ENCODE measurements at places on chromosomes 6 and 20.
A peak's percentile ranks its signal among the peaks of the same experiment; 100 is the strongest.

GRCh38 chr6:40713002-40713719, 126.0 kb upstream of the LRFN2 start:
- no peak for DNase-seq

- DNase-seq: no peak
Observed at GRCh38 chr6:54865091-54865631, 18.6 kb downstream of the FAM83B start.

DNA sequence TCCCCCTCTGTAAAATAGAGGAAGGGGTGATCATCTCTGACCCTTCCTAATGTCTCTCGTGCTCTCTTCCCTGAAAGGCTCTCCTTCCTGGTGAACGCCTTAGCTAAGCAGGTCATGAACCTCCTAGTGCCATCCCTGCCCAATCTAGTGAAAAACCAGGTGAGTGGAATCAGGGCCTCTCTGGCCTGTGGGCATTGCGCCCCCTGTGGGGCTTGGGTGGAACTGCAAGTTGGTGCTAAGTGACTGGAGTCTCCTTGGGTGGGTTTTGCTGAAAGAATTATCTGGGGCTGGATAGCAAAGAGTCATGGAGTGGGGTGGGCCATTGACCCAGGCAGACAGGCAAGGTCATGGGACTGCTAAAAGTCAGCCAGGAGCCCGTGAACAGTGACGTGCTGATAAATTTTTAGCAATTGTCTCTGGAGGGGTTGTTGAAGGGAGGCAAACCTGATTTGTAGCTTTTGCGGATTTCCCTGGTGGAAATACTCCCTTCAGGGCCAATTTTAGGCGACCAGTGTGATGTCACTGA, 8.9 kb downstream of the BPIFB1 start:
- DNase-seq: peak; percentile 61

DNA sequence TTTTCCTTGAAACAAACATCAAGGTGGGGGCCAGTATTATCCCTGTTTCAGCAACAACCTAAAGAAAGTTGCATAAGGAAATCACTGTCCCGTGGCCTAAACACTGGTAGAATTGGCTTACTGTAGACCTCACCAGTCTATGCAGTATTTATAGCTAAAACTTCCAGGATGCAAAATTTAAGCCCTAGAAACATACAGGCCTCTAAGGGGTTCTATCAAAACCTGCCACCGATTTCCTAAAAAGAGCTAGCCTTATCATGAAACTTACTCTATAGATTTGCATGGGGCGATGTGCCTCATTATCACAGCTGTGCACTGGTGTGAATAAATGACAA, 84.3 kb upstream of the FOXQ1 start:
- DNase-seq: no peak

DNA sequence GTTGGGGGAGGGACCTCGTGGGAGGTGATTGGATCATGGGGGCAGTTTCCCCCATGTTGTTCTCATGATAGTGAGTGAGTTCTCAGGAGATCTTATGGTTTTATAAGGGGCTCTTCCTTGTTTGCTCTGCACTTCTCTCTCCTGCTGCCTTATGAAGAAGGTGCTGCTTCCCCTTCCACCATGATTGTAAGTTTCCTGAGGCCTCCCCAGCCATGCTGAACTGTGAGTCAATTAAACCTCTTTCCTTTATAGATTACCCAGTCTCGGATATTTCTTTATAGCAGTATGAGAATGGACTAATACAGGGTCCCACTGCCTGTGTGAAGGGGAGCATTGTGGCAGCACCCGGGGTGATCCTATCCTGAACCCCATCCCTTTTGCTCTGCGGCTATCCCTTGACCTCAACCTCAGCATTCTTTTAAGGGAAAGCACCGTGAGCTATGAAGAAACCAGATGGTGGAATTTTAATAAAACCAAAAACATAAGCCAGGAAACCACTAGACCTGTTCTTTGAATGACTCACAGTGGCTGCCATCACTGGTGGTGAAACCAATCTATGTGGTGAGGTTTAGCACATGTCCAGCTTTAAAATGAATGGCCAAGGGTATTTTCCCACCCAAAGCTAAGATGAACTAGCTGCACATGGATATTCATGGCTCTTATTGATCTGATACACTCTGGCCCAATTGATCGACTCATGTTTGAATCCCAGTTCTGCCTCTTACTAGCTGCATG, 62.2 kb downstream of the ZDHHC14 start:
- peak; percentile 21 for DNase-seq

DNA sequence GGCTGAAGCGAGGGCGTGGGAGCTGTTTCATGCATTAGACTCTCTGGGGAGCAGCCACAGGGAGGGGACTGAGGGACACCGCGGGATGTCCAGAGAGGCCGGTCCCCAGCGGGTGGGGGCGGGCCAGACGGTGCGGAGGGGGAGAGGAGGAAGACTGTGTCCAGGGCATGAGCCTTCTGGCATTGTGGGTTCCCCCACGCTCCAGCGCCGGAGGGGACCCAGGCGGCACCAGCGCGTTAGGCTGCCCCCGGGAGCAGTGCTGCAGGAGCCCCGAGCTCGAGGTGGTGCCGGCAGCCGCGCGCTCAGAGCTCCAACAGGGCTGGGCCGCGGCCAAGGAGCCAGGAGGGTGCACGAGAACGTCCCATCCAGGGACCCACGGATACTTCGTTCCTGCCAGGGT, 14.4 kb downstream of the SLC22A3 start:
- no peak for DNase-seq

DNA sequence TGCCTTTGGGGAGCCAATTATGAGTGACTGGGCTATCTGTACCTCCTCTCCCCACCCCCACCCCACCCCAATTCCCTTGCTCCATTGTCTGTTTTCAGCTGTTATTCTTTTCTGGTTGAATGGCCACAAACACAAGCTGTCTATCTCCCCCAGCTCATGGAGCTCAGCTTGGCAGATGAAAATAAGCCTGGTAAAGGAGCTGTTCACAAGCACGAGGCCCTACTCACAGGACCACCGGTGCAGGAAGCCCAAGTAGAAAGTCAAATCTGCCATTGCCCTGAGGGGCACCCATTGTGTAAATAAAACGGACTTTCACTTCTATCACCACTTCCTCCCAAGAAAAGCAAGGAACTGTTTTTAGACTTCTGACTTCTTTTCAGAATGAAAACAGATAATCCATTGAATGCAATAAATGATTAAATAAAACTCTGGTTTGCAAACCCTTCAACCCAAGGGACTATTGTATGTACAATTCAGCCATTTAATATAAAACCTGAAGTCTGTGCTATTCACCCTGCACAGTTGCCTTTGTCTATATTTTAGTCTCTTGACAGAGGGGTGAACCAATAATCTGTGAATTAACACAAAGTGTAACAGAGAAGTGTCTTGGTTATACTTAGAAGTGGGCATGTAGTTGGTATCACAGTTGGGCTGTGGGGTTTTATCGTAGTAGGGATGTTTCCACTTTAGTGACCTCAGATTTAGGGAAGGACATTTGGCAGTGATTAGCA, 27.7 kb downstream of the RIPOR2 start:
- no peak for DNase-seq

- DNase-seq: no peak
Observed at GRCh38 chr6:168209420-168209819, 110.2 kb downstream of the DACT2 start.

GRCh38 chr6:121510568-121511177, 75.2 kb downstream of the GJA1 start:
- peak; percentile 55 for DNase-seq

GRCh38 chr6:41100871-41101287, 28.1 kb downstream of the NFYA start:
- DNase-seq: no peak

DNA sequence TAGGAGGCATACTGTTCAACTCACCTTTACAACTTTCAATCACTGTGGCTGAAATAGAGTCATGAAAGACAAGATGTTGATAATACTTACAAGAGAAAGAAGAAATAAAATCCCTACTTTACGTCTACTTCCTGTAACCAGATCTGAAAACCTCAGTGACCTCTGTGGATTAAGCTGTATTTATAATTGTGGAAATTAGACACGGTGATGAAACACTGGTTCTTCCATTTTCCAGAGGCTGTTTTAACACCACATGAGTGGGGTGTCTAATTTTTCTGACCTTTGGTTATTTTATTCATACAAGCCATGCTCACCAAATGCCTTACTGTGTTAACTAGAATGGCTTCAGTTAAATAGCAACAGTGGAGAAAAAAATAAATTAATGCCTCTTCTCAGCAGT, 58.5 kb upstream of the HIVEP1 start:
- no peak for DNase-seq

GRCh38 chr6:55974688-55975087, 99.3 kb upstream of the BMP5 start:
- DNase-seq: no peak

DNA sequence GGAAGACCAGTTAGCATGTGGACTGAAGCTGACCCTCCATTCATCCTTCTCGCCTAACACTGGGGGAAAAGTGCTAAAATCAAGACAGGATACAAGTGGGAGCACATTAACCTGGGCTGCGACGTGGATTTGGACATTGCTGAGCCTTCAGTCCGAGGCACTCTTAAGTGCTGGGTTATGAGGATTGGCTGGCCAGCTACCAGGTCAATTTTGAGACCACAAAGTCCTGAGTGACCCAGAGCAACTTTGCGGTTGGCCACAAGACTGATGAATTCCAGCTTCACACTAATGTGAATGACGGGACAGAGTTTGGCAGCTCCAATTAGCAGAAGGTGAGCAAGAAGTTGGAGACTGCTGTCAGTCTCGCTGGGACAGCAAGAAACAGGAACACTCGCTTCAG, 20.7 kb downstream of the FUCA2 start:
- no peak for DNase-seq

DNA sequence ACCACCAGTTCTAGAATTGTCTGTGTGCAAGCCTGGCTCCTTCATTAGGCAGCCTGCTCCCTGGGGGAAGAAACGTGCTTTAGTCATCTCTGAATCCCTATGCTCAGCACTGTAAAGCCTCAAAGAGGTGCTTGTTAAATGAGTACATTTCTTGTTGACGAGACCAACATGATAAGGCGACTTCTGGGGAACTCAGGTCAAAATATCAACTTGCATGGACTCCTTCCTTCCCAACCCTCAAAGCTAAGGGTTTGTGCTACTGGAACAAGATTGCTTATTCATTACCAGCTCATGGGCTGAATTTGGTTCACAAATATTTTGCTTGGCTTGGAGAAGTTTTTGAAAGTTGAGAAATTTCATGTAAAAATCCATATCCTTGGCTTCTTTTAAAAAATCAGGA, 10.6 kb downstream of the KCNG1 start:
- DNase-seq: no peak

DNA sequence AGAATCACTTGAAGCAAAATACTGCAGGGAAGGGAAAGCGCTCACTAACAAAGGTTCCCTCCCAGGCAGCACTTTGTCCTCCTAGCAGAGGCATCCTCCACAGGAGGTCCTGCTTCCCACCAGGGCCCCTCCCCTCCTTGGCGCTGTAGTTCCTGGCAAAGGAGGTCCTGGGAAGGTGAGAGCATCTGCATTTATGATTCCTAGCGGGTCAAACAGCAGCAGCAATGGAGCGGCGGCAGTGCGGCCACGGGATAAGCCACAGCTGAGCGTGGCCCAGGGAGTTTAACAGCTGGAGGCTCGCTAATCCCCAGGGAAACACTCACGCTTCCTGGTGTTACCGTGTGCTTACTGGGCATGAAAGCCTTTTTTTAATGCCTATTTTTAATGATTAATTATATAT, 185.8 kb downstream of the TTLL2 start:
- DNase-seq: no peak

DNA sequence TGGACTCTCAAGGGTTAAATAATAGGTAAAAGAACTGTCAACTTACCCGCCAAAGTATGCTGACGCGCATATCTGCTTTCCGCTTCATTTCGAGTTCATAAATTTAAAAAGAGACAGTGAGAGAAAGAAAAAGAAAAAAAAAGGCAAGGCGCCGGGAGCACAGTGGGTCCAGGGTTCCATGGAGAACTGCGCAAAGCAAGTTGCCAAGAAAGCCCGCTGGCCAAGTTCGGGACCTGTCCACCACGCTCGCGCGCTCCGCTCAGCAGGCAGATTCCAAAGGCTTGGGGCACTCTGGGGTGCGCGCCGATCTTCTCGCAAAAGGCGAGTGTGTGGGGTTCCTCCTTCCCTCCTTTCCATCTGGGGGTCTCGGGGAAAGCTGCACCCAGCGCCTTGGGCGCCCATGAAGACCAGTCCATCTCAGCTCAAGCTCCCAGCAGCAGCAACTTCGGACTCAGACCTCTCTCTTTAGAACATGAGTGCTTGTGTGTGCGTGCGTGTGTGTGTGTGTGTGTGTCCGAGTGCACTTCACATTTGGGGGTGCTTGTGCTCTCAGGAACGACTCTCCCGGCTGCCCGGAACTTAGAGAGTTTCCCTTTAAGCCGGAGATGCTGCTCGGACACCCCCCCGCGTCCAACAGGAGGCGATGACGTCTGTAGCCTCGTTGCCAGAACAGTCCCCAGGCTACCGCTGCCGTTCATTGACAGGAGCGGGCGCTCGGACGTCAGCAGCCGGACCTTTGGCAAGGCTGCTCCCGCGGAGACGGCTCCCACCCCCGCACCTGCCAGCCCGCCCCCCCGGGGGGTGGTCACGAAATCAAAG, 180.0 kb downstream of the TBXT start:
- DNase-seq: no peak

DNA sequence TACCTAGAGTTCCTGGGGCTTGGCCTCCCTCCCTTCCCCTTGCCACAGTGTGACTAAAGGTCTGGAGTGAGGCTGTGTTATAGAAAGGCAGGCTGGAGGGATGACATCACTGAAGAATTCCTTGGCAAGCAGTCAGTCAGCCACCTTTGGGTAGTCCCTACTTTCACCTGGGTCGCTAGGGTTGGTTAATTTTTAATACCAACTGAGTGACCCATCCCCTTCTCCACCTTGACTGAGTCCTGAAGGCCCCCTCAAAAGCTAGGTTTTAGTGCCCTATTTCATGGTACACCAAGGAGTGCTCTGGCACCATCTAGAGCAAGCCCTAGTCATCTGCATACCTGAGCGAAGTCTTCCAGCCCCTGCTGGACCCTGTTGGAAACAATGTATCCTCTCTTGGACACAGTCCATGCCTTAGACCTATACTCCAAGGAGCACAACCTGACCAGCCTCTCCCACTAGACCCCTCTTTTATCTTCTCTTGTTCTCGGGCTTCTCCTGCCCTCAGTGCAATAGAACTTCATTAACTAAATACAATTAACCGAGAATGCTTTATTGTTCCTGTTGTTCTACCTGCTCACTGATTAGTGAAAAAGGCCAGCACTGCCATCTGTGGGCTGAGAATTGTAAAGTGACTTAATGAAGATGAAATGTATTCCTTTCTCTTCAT, 44.6 kb downstream of the RIN2 start:
- peak; percentile 87 for DNase-seq

- DNase-seq: no peak
Observed at GRCh38 chr6:169816975-169817374, 65.6 kb downstream of the ERMARD start.

DNA sequence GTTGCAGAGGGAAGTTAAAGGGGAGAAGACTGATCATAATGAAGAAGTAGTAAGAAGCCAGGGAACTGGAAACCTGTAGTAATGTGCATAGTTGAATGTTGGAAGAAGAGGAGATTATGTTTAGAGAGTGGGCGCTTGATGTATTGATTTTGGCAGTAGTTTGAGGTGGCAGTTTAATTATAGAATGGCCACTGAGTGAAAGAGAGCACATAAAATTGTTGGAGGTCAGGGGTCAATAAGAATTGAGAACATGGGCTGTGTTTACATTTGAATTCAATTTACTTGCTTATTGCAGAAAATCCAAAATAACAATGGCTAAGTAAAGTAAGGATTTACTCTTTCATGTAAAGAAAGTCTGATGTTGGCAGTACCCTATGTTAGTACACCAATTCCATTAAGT, 15.7 kb downstream of the VTA1 start:
- no peak for DNase-seq
